ENCODE measurements at places on chromosomes 16 and 17.

DNA sequence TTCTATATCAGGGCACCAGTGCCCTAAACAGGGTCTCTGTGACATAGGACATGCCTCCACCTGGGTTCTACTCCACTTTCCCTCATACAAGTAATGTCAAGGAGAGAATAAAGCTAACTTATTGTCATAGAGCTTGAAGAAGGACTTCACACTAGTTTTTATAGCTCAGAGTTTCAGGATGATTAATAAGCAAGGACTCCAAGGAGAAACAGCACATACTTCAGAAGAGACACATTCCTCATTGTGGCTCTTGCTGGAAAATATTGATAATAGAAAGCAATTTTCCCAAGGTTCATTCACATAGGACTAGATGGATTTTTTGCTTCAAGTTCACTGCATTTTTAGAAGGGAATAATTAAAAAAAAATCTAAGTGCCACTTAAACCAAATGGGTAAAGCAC, 133.3 kb downstream of the CA10 start:
- no peak for DNase-seq

GRCh38 chr17:49316889-49317675, 45.0 kb downstream of the ZNF652 start:
- DNase-seq, result no peak

DNA sequence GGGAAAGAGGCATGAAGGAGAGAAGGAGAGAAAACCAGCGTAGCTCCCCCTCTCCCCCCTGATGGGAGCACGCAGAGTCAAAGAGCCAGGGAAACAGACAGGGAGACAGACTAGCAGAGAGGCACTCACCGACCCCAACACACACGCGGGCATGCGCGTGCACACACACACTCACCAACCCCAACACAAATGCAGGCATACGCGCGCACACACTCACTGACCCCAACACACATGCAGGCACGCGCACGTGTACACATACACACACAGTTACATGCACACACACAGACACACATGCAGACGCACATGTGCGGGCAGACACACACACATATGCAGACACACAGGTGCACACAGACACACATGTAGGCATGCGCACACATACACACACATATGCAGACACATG, 4.6 kb downstream of the CACNB1 start:
- no peak for DNase-seq

DNA sequence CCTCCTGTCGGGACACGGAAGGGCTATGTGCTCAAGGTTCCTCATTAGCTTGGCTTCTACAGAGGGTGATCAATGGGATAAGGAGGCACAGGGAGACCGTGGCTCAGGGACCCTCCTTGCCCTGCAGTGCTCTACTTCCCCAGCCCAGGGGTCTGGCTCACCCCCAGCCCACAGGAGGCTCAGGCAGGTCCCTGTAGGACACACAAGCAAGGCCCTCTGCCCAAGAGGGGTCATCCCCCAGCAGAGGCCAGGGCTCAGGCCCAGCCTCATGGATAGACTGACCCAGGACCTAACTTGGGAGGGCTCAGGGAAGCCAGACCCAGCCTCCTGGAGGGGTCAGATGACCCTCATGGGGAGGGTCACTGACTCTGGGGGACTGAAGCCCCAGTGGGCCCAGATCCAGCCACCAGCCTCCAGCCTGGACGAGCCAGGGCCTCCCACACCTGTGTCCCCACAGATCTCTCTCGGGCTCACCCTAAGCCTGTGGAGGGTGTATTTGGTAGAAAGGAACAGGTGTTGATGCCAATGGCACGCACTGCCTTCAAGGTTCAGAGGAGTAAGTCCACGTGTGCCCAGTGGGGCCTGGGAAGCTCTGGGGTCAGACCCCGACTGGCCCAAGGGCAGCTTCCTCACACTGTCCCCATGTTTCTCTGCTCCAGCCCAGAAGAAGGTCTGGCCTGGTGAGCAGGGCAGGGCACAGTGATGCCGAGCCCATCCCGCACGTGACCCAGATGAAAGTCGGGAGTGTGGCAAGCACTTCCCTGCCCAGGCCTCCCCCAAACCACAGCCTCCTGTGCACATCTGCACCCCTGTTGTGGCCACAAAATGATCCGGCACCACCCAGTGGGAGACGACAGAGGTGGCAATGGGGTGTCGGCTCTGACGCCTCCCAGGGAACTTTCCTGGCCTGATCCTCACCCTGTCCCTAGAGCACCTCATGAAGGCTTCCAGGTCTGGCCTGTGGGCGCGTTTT, 10.9 kb upstream of the KRTAP17-1 start:
- DNase-seq, result no peak

DNA sequence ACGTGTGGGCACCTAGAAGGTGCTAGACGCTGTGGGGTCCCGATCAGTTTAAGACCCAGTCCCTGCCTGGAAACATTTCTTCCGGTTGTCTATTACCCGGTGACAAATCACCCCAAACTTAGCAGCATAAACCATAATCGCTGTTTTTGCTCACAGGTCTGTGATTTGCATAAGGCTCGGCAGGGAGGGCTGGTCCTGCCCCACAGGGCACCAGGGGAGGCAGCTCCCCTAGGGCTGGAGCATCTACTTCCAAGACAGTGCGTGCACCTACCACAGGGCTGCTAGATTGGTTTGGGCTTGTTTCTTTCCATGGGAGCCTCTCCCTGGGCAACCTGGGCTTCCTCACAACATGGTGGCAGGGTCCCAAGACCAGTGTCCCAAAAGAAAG, 214.5 kb upstream of the CIBAR2 start:
- DNase-seq, result no peak
